ENCODE measurements at places on chromosomes 3 and 15. TPM values are rescaled to one million over a fixed set of nuclear protein-coding genes. Genes with fewer than 3 reads are reported as not detected.
A peak's percentile ranks its signal among the peaks of the same experiment; 100 is the strongest.

- H3K36me3 ChIP-seq = no peaks in the 10 kb centered on the region
- no peak for DNase-seq
- H3K4me3 ChIP-seq = no peak overlapping the region
- no peaks in the 10 kb centered on the region for H3K27me3 ChIP-seq
- no peak overlapping the region for H3K27ac ChIP-seq
- no peaks in the 10 kb centered on the region for H3K4me1 ChIP-seq
Measured at GRCh38 chr3:139893963-139894642, 40.9 kb upstream of the CLSTN2 start.

DNA sequence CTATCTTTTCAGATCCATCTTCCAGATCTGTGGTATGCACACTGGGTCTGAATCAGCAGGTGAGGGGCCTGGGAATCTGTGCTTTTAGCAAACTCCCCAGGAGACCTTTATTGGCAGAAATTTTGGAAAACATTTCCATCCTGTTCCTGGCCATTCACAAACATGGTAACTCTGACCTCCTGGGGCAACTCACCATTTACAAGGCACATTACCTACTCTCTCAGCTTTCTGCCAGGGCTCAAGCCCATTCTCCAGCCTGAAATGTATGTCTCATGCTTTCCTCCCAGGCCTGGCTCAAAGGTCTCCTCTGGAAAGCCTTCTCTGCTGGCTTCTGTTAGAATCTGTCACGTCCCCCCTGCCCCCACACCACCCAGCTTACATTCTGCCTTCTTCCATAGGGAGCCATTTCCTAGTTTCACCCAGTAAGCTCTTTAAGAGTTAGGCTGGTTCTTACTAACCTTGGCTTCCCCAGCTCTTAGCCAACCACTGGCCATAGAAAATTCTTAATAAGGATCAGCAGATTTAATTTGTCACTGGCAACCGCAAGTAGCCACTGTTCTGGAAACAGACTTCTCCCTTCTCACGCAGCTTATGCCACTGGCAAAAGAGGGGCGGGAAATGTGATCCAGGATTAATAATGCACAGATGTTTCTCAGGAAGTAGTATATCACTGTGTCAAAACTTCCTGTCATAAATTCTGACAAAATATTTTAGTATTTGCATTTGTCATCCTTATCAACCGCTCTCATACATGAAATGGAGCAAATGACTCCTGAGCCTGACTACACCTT, 55.0 kb downstream of the RORA start:
- H3K4me1 ChIP-seq = peaks cover 14% of the 10 kb centered on the region
- no peak for DNase-seq
- no peak overlapping the region for H3K4me3 ChIP-seq
- H3K36me3 ChIP-seq = no peaks in the 10 kb centered on the region

DNA sequence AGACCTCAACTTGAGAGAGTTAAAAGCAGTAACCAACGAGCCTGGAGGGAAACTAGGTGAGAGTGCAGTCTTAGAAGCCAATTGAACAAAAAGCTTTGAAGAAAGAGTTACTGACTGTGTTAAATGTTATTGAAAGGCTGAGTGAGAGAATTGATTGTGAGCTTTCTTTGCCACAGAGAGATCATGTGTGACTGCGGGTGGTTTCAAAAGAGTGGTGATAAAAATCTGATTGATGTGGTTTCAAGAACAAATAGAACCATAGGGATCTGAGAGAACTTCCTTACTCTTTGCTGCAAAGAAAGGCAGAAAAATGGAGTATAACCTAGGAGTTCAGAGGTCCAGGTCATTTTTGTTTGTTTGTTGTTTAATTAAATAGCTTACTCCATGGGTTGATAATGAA, 759.9 kb upstream of the ALCAM start:
- H3K27ac ChIP-seq = no peak overlapping the region
- peaks cover 8% of the 10 kb centered on the region for H3K27me3 ChIP-seq
- H3K36me3 ChIP-seq = no peaks in the 10 kb centered on the region
- H3K4me1 ChIP-seq = no peaks in the 10 kb centered on the region
- no peak for DNase-seq

DNA sequence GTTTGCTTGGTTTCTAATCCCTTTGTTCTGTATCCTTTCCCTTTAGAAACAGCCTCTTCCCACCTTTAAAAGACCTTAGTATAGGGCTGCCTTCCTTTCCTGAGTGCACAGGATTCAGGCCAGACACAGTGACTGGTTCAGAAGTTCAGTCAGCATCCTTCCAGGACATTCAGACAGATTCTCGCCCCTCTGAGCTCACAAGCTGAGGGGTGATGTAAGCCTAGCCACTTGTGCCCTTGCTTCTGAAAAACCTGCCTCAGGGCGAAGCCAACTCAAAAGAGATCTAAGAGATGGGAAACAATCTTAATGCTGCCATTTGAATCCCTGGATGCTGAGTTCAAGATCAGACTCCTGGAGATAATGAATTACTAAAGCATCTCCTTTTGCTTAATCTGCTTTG, 6.7 kb upstream of the NSMCE3 start:
- no peaks in the 10 kb centered on the region for H3K36me3 ChIP-seq
- H3K27ac ChIP-seq = no peak overlapping the region
- no peak for DNase-seq
- H3K4me3 ChIP-seq = no peak overlapping the region
- peaks cover 8% of the 10 kb centered on the region for H3K27me3 ChIP-seq

Gene CLDN1
- not detected for total RNA-seq

Gene GSK3B
- 43.0 TPM for total RNA-seq

- DNase-seq = no peak
- peaks cover 21% of the 10 kb centered on the region for H3K36me3 ChIP-seq
- no peaks in the 10 kb centered on the region for H3K27me3 ChIP-seq
- no peak overlapping the region for H3K4me3 ChIP-seq
- H3K4me1 ChIP-seq = no peaks in the 10 kb centered on the region
Measured at GRCh38 chr15:30922480-30923311, 19.0 kb downstream of the FAN1 start.

DNA sequence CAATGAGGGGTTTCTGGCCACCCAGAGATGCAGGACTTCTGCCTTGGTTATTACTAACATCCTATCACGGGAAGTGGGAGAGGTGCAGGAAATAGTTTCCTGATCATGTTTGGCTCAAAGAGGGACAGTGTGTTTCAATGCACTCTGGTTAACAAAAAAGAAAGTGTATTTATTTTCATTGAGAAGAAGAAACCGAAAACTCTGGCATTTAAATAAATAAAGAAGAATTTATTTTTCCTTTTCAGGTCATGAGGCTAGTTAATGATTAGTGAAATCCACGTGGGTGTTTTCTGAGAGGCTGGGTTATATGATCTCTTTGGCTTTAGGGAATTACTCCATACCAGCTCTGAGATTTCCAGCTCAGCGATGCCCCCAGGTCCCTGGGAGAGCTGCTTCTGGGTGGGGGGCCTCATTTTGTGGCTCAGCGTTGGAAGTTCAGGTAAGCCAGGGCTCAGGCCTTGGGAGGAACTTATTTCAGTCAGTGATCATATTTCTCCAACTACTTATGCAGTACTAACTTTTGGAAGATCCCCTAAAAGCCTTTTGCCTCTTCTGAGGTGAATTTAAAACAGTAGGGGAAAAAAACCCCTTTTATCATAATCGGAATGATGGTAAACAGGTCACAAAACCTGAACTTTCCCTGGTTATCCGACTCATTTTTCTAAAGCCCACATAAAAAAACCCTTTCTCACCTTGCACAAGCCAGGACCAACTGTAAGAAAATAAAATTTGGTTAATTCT, at the start of gene PLA1A:
Gene PLA1A, plus strand, starts transcription at position 338 of the 741 bp plus-strand sequence. Its CDS starts 29 bp downstream, at position 367.
- H3K36me3 ChIP-seq = no peaks in the 10 kb centered on the region
- H3K4me3 ChIP-seq = no peak within 1 kb of the TSS
- no peaks in the 10 kb centered on the region for H3K27me3 ChIP-seq
- peaks cover 39% of the 10 kb centered on the region for H3K4me1 ChIP-seq
- no peak within 1 kb of the TSS for H3K27ac ChIP-seq

Gene MYZAP
- total RNA-seq = not detected

Gene BBS4
- total RNA-seq = 11.6 TPM

DNA sequence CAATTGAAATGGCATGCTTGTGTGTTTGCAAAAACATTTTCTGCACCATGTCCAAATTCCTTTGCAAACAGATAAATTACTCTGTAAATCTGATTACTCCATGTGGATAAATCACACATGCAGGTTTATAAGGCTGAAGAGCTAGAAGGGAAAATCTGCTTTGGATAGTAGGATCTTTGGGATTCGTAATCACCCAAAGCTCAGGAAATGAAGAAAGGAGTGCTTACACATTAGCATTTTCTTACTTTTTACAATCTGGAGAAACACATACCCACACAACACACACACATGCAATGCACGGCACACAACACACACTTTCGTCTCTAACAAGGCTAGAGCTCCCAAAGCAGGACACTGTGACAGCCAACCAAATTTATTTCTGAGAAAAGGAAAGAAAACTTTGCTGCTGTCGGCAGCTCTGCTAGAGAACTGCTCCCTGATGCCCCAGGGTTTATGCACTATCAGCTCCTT, 2.1 kb downstream of the LSAMP start:
- H3K4me3 ChIP-seq = no peak overlapping the region
- no peaks in the 10 kb centered on the region for H3K4me1 ChIP-seq
- DNase-seq = no peak
- H3K27me3 ChIP-seq = peaks cover 3% of the 10 kb centered on the region

- peaks cover 5% of the 10 kb centered on the region for H3K27me3 ChIP-seq
- no peaks in the 10 kb centered on the region for H3K4me1 ChIP-seq
- no peaks in the 10 kb centered on the region for H3K36me3 ChIP-seq
Measured at GRCh38 chr15:53558384-53558783, 201.1 kb downstream of the WDR72 start.

GRCh38 chr3:152480282-152480953, 211.7 kb downstream of the MBNL1 start:
- peaks cover 18% of the 10 kb centered on the region for H3K27me3 ChIP-seq
- no peak overlapping the region for H3K4me3 ChIP-seq
- DNase-seq = no peak
- H3K36me3 ChIP-seq = peaks cover 8% of the 10 kb centered on the region

Gene NOX5
- total RNA-seq = not detected

Gene NDUFAF3
- 92.1 TPM for total RNA-seq

DNA sequence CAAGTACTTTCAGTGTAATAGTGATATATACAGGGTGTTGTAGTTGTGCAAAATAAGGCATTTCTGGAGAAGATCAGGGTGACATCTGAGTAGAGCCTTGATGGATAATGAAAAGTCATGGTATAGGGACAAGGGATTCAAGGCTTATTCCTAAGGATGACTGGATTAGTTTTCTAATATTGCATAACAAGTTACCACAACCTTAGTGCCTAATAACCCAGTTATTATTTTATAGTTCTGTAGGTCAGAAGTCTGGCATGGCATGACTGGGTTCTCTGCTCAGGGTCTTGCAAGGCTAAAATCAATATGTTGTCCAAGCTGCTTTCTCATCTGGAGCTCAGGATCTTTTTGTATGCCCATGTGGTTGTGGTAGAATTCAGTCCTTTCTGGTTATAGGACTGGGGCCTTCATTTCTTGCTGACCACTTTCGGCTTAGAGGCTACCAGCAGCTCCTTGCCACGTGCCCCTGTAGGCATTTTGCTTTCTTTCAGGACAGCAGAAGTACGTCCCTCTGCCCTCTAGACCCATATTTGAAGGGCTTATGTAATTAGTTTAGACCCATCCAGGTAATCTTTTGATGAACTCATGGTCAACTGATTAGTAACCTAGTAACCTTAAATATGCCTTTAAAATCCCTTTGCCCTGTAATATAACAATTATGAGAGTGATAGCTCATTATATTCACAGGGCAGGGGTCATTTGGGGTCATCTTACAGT, 73.2 kb upstream of the LRRFIP2 start:
- peaks cover 29% of the 10 kb centered on the region for H3K4me1 ChIP-seq
- no peak overlapping the region for H3K4me3 ChIP-seq
- DNase-seq = no peak
- H3K36me3 ChIP-seq = peaks cover 28% of the 10 kb centered on the region
- no peaks in the 10 kb centered on the region for H3K27me3 ChIP-seq
- H3K27ac ChIP-seq = no peak overlapping the region

Gene KLF15
- total RNA-seq = not detected

- peaks cover 15% of the 10 kb centered on the region for H3K4me1 ChIP-seq
- H3K36me3 ChIP-seq = no peaks in the 10 kb centered on the region
- no peak within 1 kb of the TSS for H3K27ac ChIP-seq
- peaks cover 54% of the 10 kb centered on the region for H3K27me3 ChIP-seq
- H3K4me3 ChIP-seq = peak within 1 kb of the TSS; percentile 57
- peak; percentile 32 for DNase-seq
Measured at GRCh38 chr15:89654847-89655805, at the start of gene KIF7. TSS of gene KIF7 (minus strand) at chr15:89655467. CDS start at chr15:89652930, 2,537 bp downstream.

Gene C3orf49
- total RNA-seq = not detected

Gene FRMD5
- not detected for total RNA-seq

Gene ATP13A5
- not detected for total RNA-seq

GRCh38 chr3:100360757-100361496, 26.4 kb downstream of the NIT2 start:
- DNase-seq = no peak
- peaks cover 69% of the 10 kb centered on the region for H3K36me3 ChIP-seq
- H3K27me3 ChIP-seq = no peaks in the 10 kb centered on the region
- H3K4me1 ChIP-seq = no peaks in the 10 kb centered on the region
- H3K4me3 ChIP-seq = no peak overlapping the region
- no peak overlapping the region for H3K27ac ChIP-seq

Gene TMEM212
- not detected for total RNA-seq

DNA sequence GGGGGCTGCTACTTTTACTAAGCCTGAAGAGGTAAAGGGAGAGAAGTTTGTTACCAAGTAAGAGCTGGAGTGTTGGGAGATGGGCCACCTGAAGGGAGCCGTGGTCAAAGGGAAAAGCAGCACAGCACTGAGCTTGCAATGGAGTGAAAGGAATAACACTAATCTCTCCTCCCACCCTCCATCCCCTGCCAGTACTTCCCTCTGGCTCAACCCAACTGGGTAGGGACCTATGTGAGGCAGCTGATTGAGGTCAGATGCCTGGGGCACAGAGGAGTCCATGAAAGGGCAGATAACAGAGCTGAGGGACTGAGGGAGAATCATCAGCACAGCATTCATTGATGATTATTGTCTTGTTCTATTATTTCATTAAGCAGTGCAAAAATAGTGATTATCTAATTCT, 212.4 kb upstream of the TBC1D5 start:
- H3K36me3 ChIP-seq = no peaks in the 10 kb centered on the region
- no peak overlapping the region for H3K27ac ChIP-seq
- no peaks in the 10 kb centered on the region for H3K4me1 ChIP-seq
- H3K4me3 ChIP-seq = no peak overlapping the region
- peaks cover 11% of the 10 kb centered on the region for H3K27me3 ChIP-seq
- no peak for DNase-seq

DNA sequence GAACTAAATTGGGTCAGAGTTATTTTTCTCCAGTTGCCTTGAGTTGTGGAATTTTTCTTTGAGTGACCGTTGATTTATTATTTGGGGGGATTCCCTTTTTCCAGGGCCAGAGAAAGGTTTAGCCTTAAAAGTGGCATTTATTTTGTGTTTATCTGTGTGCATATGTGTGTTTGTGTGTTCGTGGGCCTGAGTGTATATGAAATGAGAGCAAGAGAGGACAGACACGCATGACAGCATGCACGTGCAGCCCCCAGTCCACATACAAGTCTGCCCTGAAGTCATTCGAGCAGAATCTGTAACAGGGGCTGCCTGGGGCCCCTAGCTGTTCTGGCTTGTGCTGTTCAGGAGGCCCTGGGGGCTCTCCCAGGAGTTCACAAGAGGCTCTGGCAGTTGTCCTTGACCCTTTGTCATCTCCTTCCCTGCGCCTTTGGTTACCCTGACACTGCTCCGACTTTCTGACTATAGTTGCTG, 18.3 kb upstream of the TRAK1 start:
- no peaks in the 10 kb centered on the region for H3K27me3 ChIP-seq
- DNase-seq = no peak
- H3K27ac ChIP-seq = no peak overlapping the region
- H3K36me3 ChIP-seq = peaks cover 6% of the 10 kb centered on the region

All from activated CD8-positive, alpha-beta T cell treated with anti-CD3 and anti-CD28 coated beads, Interleukin-2, amount 10 ng/mL, durations not matched to agents 7 days and 5 days (primary cell).